ENCODE measurements at places on chromosomes 13 and 19.

DNA sequence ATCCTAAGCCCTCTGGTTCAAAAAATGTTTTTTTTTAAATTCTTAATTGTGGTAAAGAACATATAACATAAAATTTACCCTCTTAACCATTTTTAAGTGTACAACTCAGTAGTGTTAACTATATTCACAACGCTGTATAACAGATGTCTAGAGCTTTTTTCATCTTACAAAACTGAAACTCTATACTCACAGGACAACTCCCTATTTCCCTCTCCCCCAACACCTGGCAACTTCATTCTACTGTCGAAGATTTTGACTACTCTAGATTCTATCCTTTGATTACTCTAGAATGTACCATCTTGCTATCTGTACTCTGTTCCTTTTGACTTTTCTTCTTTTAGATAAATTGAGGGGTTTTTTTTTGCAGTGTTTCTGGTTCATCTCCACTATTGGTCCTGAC, 200.4 kb downstream of the KLF12 start:
- DNase-seq, result no peak

DNA sequence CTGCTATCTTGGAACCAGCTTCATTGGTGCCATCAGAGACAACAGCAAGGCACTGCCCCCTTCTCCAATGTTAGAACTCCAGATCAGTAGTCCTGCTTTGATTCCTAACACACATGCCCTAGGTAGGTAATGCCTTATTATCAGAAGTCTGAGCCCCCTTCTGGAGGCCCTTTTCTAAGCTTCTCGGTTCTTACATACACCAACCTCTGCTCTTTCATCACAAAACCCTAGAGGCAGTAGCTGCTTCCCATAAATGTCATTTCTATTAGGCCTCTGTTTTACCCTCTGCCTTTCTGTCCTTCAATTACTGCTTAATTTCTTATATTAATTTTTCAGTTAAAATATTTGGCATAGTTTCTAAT, 65.3 kb upstream of the KLHL1 start:
- DNase-seq, result no peak

DNA sequence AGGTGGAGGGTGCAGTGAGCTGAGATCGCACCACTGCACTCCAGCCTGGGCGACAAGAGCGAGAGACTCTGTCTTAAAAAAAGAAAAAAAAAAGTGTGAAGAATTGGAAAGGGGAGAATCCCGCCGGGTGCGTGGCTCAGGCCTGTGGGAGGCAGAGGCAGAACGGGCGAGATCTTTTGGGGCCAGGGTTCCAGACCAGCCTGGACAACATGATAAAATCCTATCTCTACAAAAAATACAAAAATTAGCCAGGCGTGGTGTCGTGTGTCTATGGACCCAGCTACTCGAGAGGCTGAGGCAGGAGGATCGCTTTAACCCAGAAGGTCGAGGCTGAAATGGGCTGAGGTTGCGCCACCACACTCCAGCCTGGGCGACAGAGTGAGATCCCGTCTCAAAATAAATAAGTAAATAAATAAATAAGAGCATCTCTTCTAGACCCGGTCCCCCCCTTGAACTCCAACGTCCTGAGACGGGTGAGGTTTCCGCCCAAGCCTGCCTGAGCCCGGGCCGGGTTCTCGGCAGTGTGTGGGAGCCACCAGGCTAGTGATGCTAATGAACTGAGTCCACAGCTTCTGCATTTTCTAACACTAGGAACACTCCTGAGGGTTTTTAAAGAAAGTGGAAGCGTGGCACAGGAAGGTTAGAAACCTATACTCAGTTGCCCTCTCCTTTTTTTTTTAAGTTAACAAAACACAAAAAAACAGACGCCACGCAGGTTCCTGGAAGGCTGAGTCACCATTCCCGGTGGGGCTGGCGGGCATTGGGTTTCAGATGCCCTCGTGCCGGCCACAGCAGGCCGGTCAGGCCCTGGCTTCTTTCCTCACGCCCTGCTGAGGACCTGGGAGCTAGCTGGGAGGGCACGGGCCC, 22.0 kb downstream of the GPX4 start:
- DNase-seq, result no peak

- no peak for DNase-seq
These were observed 84.0 kb upstream of the TDRD3 start for GRCh38 chr13:60312851-60313505.

DNA sequence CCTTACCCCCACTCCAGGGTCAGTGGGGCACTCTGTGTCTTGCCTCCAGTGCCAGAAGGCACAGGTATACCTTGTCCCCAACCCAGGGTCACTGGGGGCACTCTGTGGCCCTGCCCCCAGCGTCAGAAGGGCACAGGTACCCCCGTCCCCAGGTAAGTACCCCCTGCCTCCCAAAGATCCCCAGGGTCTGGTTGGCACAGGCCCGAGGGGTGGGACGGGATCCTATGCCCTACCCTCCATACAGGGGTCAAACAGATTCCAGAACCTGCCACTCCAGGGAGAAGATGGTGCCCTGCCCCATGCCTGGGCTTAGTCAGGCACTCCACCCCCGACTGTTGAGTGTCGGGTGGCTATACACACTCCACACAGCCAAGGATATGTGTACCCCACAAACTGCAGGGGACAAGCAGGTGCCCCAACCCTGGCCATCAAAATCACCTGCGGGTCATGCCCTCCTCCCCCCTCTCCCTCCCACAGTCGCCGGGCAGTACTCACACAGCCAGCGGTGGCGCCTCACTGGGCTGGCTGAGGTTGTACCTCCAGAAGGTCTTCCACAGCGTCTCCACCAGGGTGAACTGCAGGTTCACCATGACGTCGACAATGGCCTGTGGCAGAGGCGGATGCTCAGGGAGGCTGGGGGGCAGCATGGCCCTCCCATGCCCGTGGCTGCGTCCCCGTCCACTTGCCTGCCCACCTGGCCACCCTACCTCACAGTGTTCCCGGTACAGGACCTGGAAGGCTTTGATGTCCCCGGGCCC, 13.8 kb downstream of the DCAF15 start:
- DNase-seq, result no peak
